IMR-90 (cell line): ENCODE measurements at places on chromosomes 6 and 20. TPM values are rescaled to one million over a fixed set of nuclear protein-coding genes. Genes with fewer than 3 reads are reported as not detected.
A peak's percentile ranks its signal among the peaks of the same experiment; 100 is the strongest.

The SLC12A5 gene
- not detected in 2 replicates for total RNA-seq

DNA sequence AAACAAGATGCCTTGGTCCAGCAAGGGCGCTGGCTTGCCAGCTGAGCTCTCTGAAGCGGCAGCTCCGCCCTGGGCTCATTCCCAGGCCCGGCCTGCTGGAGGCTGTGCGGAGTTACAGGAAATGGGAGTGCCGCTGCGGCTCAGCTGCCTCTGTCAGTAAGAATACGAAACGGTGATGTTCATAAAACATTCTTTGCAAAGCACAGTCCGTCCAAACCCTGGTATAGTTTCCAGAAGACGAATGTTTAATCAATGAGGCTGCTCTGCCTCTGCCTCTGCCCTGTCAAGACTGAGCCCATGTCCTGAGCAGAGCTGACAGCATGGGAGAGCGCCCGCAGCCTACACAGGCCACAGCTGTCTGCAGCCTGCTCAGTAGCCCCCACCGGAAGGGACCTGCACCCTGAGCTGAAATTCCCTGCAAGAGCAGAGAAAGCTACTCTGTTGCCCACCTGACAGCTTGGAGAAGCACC is 153.3 kb upstream of the SNX9 start:
- H3K27ac ChIP-seq: peak overlapping the region; percentile 33
- H3K4me3 ChIP-seq: no peak overlapping the region
- no peaks in the 10 kb centered on the region for H3K27me3 ChIP-seq
- DNase-seq: peak; percentile 71
- H3K36me3 ChIP-seq: no peaks in the 10 kb centered on the region

The KCNK16 gene
- total RNA-seq: not detected in 2 replicates

The AHI1 gene
- total RNA-seq: 19.4 and 25.0 TPM in 2 replicates

The POPDC3 gene
- 25.8 and 29.4 TPM in 2 replicates for total RNA-seq

The GMPR gene
- total RNA-seq: 6.3 and 6.7 TPM in 2 replicates

DNA sequence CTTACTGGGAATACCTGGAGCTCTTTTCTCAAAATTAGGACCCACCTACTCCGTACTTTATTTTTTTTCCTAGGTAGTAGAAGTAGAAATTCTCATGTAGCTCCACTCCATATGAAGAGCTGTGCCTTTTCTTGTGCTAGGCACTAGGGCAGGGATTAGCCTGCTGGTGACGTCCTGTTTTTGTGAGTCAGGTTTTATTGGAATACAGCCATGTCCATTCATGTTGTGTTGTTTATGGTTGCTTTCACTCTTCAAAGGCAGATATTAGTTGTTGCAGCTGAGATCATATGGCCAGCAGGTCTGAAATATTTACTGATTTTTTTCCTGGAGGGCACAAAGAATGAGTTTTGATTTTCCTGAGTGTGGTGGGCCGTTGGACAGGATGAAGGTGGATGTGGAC is 20.5 kb downstream of the XRN2 start:
- H3K27me3 ChIP-seq: no peaks in the 10 kb centered on the region
- DNase-seq: peak; percentile 86
- H3K27ac ChIP-seq: peak overlapping the region; percentile 48; the same call in 1 of the 2 replicates
- H3K36me3 ChIP-seq: peaks cover 3% of the 10 kb centered on the region; the same call in 1 of the 2 replicates

The MTO1 gene
- 34.7 and 39.8 TPM in 2 replicates for total RNA-seq

The APOBEC2 gene
- not detected in 2 replicates for total RNA-seq

GRCh38 chr6:117549611-117550010 is 52.7 kb downstream of the GOPC start:
- DNase-seq: no peak
- H3K27me3 ChIP-seq: no peaks in the 10 kb centered on the region
- H3K36me3 ChIP-seq: peaks cover 19% of the 10 kb centered on the region
- H3K4me1 ChIP-seq: peaks cover 22% of the 10 kb centered on the region

GRCh38 chr6:39812496-39812852 is 20.3 kb downstream of the DAAM2 start:
- peaks cover 16% of the 10 kb centered on the region for H3K4me1 ChIP-seq
- no peaks in the 10 kb centered on the region for H3K36me3 ChIP-seq
- H3K27me3 ChIP-seq: no peaks in the 10 kb centered on the region
- no peak for DNase-seq

DNA sequence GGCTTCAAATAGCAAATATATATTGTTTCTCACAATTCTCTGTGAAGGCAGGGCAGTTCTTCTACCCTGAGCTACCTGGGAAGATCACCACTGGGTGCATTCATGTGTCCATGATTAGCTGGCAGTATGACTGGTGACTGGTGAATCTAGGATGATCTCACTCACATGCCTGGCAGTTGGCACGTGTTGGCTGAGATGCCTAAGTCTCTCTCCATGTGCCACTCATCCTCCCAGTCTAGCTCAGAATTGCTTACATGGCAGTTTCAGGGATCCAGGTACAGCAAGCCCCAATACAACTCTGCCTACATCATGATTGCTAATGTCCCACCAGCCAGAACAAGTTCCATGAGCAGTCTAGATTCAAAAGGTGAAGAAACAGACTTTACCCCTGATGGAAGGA is 346.8 kb upstream of the CNR1 start:
- H3K27ac ChIP-seq: no peak overlapping the region
- no peaks in the 10 kb centered on the region for H3K27me3 ChIP-seq
- no peak for DNase-seq
- no peaks in the 10 kb centered on the region for H3K4me1 ChIP-seq
- no peak overlapping the region for H3K4me3 ChIP-seq

GRCh38 chr20:33082546-33082945 is 3.1 kb downstream of the BPIFB4 start:
- H3K27ac ChIP-seq: no peak overlapping the region
- no peak for DNase-seq
- H3K4me1 ChIP-seq: no peaks in the 10 kb centered on the region
- H3K27me3 ChIP-seq: peaks cover 3% of the 10 kb centered on the region; the same call in 1 of the 2 replicates
- H3K36me3 ChIP-seq: no peaks in the 10 kb centered on the region

The C2 gene
- total RNA-seq: under 0.01 and 0.18 TPM in 2 replicates

DNA sequence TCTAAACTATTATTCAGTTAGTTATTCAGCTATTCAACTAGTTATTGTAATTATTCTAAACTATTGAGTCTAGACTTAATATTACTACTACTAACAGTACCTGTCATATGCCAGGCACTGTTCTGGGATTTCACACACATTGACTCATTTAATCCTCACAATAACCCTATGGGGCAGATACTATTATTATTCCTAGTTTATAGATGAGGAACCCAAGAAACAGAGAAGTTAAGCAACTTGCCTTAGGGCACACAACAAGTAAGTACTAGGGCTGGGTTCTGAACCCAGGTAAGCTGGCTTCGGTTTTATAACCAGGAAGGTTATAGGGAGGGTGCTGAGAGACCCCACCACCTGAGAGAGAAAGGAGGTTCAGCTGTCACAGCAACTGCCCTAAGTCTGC is 7.8 kb downstream of the TEAD3 start:
- peaks cover 21% of the 10 kb centered on the region for H3K36me3 ChIP-seq
- peaks cover 72% of the 10 kb centered on the region for H3K4me1 ChIP-seq
- H3K27me3 ChIP-seq: no peaks in the 10 kb centered on the region
- no peak overlapping the region for H3K4me3 ChIP-seq

The KIF3B gene
- total RNA-seq: 25.3 and 28.1 TPM in 2 replicates

DNA sequence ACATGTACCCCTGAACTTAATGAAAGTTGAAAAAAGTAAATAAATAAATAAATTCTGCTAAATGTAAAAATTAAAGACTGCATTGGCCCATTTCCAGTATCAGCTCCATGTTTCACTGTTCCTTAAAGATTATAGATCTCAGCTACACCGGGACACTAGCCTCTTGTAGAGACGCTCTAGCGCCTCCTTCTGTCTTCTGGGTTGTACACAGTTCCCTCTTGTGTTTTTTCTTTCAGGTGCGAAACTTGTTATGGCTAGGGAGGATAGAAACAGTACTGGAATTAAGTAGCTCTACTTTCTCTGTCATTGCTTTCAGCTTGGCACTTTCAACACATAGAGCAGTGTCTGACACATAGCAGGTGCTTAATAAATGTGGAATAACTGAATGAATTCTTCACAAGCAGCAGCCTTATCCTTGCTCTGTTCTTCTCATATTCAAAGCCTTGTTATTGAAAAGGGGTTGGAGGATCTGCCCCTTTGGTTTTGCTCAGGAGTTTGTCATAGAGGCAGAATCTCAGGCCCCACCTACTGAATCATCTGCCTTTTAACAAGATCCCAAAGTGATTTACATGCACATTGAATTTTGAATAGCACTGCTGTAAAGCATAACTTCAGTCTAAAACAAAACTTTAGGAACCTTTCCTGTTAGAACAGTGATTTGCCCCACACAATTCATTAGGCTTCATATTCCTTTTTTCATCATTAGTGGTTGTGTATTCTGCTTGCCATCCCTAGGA is 92.3 kb downstream of the FIG4 start:
- H3K27me3 ChIP-seq: no peaks in the 10 kb centered on the region
- H3K27ac ChIP-seq: no peak overlapping the region
- peaks cover 3% of the 10 kb centered on the region for H3K36me3 ChIP-seq
- H3K4me1 ChIP-seq: peaks cover 2% of the 10 kb centered on the region; the same call in 1 of the 2 replicates
- no peak overlapping the region for H3K4me3 ChIP-seq

- no peak for DNase-seq
- no peak overlapping the region for H3K27ac ChIP-seq
- no peak overlapping the region for H3K4me3 ChIP-seq
These were observed 336.6 kb downstream of the PREX1 start for GRCh38 chr20:48490961-48491831.

The WFDC10B gene
- total RNA-seq: not detected in 2 replicates

DNA sequence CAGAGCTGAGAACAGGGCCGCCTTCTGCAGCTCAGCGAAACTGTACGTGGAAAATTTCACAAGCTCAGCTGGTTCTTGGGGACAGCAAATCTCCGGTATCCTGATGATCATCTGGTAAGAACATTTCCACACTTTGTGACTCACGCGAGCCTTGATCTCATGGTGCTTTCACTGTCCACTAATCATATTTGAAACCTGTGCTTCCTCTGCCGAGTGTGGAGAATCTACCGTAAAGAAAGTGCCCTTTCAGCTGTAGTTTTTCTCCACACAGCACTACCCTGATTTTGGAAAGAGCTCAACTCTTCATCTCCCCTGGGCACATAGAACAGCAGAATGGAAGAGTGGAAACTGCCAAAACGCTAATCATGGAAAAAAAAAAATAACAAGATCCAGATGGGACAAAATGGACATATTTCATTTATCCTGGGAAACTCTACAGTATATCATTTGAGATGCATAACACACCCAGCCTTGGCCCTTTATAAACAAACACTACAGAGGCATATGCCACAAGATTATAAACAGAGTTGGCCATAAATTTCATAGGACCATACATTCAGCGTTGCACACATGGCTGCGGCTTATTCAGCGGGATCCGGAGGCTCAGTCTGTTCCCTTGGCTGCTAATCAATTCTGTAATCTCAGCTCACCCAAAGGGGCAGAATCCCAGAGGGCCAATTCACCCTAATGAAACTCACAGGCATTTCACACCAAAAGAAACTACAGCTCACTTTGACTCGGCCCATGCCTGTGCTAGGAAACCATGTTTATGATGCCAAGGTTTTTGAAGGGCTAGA is 434.5 kb downstream of the HDGFL1 start:
- H3K4me3 ChIP-seq: peak overlapping the region; percentile 17; the same call in 1 of the 2 replicates
- peak overlapping the region; percentile 2; the same call in 1 of the 2 replicates for H3K27ac ChIP-seq
- DNase-seq: peak; percentile 86

DNA sequence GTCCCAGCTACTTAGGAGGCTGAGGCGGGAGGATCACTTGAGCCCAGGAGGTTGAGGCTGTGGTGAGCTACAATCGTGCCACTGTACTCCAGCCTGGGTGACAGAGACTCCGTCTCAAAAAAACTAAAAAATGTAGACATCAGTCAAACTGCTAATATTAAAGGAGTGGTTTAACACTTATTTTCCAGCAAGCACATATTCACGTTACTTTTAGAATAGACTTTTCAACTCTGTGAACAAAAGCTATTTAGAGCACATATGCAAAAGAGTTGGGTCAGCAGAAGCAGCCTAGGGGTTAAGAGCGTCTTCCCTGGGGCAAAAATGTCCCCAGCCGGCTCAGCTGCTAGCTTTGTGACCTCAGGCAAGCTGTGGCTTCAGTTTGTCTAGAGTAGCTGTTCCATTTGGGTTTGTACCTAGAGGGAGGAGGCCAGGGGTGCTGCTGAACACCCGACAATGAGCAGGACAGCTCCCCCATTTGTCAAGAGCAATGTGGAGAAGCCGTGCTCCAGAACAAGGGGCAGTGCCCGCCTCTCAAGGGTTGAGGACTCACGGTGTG is 62.5 kb upstream of the PTGIS start:
- H3K36me3 ChIP-seq: peaks cover 12% of the 10 kb centered on the region; the same call in 1 of the 2 replicates
- no peak overlapping the region for H3K4me3 ChIP-seq
- H3K27ac ChIP-seq: no peak overlapping the region
- DNase-seq: no peak

The BPIFB4 gene
- total RNA-seq: not detected in 2 replicates

The ENPP1 gene
- 38.9 and 39.4 TPM in 2 replicates for total RNA-seq

The PTGIS gene
- total RNA-seq: 1.1 and 1.6 TPM in 2 replicates

- no peak for DNase-seq
- H3K36me3 ChIP-seq: peaks cover 39% of the 10 kb centered on the region
- H3K4me1 ChIP-seq: peaks cover 3% of the 10 kb centered on the region; the same call in 1 of the 2 replicates
- H3K27ac ChIP-seq: no peak overlapping the region
- H3K4me3 ChIP-seq: no peak overlapping the region
These were observed 6.3 kb downstream of the RPL7L1 start for GRCh38 chr6:42885702-42886101.

GRCh38 chr6:122361314-122361979 is 38.0 kb upstream of the HSF2 start:
- H3K27me3 ChIP-seq: no peaks in the 10 kb centered on the region
- DNase-seq: no peak
- no peaks in the 10 kb centered on the region for H3K36me3 ChIP-seq
- no peak overlapping the region for H3K27ac ChIP-seq
- no peaks in the 10 kb centered on the region for H3K4me1 ChIP-seq
- H3K4me3 ChIP-seq: no peak overlapping the region

The PHACTR3 gene
- not detected in 2 replicates for total RNA-seq

DNA sequence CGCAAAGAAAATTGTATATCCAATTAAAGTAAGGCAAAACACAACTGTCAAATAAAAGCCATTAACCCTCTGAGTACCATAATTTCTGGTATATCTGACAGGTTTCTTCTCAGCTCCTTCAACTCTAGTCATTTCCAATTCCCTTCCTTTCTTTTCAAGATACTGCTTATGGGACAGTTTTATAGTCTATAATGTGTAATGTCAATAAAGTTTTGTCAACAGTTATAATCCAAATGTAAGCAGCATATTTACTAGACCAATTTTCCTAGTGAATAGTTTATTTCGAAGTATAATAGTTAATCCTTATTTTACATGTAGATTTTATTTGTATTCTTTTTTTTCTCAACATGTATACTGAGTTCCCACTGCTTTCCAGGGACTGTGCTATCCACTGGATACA is 1081.8 kb downstream of the EPHA7 start:
- H3K27ac ChIP-seq: no peak overlapping the region
- H3K27me3 ChIP-seq: no peaks in the 10 kb centered on the region
- no peaks in the 10 kb centered on the region for H3K36me3 ChIP-seq

GRCh38 chr6:132041706-132042105 is 90.5 kb upstream of the CCN2 start:
- H3K27me3 ChIP-seq: no peaks in the 10 kb centered on the region
- H3K36me3 ChIP-seq: no peaks in the 10 kb centered on the region
- H3K4me3 ChIP-seq: no peak overlapping the region
- H3K27ac ChIP-seq: no peak overlapping the region
- DNase-seq: peak; percentile 81

GRCh38 chr6:441126-441920 is 49.8 kb downstream of the IRF4 start:
- H3K36me3 ChIP-seq: no peaks in the 10 kb centered on the region
- H3K4me1 ChIP-seq: peaks cover 3% of the 10 kb centered on the region; the same call in 1 of the 2 replicates
- DNase-seq: no peak
- H3K27ac ChIP-seq: no peak overlapping the region
- H3K27me3 ChIP-seq: peaks cover 12% of the 10 kb centered on the region; the same call in 1 of the 2 replicates
